Osteocyte (in vitro differentiated cells): ENCODE measurements at places on chromosomes 16 and 17.
A peak's percentile ranks its signal among the peaks of the same experiment; 100 is the strongest.

DNA sequence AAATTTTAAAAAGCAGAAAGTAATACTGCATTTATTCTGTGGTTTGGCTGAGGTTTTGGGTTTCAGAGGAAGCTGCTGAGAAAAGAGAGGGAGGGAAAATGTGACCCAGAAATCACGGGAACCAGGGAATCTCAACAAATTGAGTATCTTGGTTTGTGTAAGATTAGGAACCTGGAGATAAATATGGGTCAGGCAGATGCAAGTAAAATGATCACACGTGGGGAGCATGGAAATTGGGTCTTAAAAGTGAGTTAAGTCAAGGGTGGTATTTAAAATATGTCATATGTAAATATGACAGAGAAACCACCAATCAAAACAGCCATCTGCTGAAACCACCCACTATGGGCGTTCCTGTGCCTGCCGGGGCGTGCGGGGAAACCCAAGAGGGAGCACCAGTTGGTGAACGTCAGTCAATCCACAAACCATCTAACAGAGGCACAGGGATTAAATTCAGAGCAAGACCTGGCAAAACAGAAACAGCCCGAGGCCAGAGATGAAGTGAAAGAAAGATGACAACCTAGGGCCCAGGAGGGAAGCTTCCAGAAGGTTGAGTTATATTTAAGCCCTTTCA is 33.4 kb downstream of the CDH13 start:
- H3K27me3 ChIP-seq = no peaks in the 10 kb centered on the region
- DNase-seq = no peak
- H3K4me1 ChIP-seq = peaks cover 54% of the 10 kb centered on the region
- no peaks in the 10 kb centered on the region for H3K36me3 ChIP-seq
- peak overlapping the region; percentile 93 for H3K27ac ChIP-seq
- peak overlapping the region; percentile 63 for H3K4me3 ChIP-seq

DNA sequence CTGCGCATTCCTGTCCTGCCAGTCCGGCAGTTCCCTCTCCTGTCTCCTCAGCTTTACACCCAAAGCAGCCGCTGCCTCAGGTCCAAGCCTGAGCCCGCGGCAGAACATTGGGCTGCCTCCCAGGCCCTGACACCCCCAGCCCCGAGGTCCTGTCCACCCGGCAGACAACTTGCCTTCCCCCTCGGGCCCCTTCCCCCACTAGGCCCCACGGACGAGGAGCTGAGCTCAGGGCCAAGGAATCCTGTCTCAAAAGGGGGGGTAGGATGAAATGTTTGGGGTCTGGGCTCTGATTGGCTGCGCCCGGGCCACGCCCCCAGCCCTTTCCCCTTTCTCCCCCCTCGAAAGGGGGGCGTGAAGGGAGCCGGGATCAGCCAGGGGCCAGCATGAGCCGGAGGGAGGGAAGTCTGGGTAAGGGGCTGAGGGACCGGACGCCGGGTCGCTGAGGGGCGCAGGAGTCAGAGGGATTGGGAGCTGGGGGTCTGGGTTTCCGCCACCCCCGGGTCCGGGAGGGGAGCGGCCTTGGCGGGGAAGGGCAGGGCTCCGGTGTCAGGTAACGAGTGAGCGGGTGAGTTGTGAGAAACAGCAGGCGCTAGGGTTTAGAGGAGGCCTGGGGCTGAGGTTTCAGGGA is at the start of gene CTF1:
CTF1 (plus strand) TSS at position 354 of the 628 bp plus-strand sequence; CDS start at position 384, 30 bp downstream.
- peaks cover 42% of the 10 kb centered on the region for H3K4me1 ChIP-seq
- peaks cover 3% of the 10 kb centered on the region for H3K36me3 ChIP-seq
- H3K27me3 ChIP-seq = no peaks in the 10 kb centered on the region

- peaks cover 51% of the 10 kb centered on the region for H3K36me3 ChIP-seq
- H3K4me1 ChIP-seq = peaks cover 74% of the 10 kb centered on the region
- H3K4me3 ChIP-seq = peak overlapping the region; percentile 96
- no peaks in the 10 kb centered on the region for H3K27me3 ChIP-seq
- H3K27ac ChIP-seq = peak overlapping the region; percentile 100
Observed at GRCh38 chr17:50200457-50201275, 765 bp downstream of the COL1A1 start.

GRCh38 chr17:38848939-38849605 is 4.4 kb downstream of the RPL23 start:
- H3K4me3 ChIP-seq = no peak overlapping the region
- peaks cover 51% of the 10 kb centered on the region for H3K36me3 ChIP-seq
- peaks cover 37% of the 10 kb centered on the region for H3K4me1 ChIP-seq
- no peak for DNase-seq
- H3K27ac ChIP-seq = no peak overlapping the region

DNA sequence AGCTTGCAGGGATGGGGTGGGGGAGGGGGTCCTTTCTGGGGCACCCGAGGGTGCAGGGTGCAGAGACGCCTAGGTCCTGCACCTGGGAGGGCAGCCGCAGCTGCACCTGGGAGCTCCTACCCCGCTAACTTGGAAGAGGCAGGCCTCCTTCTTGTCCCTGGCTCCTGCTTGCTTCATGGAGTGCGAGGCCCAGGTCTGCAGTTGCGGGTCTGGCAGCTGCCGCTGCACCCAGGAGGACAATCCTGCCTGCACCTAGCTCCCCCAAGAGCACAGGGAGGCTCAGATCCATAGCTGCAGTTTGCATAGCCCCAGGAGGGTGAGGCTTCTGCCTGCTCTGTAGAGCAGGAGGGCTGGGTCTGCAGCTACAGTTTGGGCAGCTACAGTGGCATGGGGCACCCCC is 26.6 kb downstream of the GNGT2 start:
- H3K4me1 ChIP-seq = no peaks in the 10 kb centered on the region
- no peak overlapping the region for H3K4me3 ChIP-seq
- H3K27ac ChIP-seq = no peak overlapping the region
- peaks cover 17% of the 10 kb centered on the region for H3K27me3 ChIP-seq
- no peaks in the 10 kb centered on the region for H3K36me3 ChIP-seq

DNA sequence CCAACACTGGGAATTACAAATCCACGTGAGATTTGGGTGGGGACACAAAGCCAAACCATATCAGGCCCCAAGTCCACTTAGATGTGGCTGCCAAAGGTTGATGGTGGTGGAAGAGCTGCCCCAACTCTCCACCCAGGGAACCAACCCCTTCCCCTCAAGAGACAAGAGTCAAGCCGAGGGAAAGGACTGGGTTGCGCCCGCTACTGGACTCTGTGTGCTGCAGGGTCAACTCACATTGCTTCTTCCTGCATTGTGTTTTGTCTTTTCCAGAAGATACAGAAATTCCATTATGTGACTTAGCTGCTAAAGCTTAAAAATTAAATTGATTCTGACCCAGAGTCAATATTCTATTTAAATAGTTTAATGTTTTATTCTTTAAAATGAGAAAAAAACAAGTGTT is 58.5 kb downstream of the ADAMTS18 start:
- no peaks in the 10 kb centered on the region for H3K4me1 ChIP-seq
- H3K27me3 ChIP-seq = peaks cover 9% of the 10 kb centered on the region
- no peaks in the 10 kb centered on the region for H3K36me3 ChIP-seq
- H3K4me3 ChIP-seq = no peak overlapping the region
- H3K27ac ChIP-seq = no peak overlapping the region

GRCh38 chr17:50348522-50349242 is 2.8 kb downstream of the XYLT2 start:
- H3K27me3 ChIP-seq = peaks cover 4% of the 10 kb centered on the region
- no peak for DNase-seq
- no peak overlapping the region for H3K4me3 ChIP-seq

DNA sequence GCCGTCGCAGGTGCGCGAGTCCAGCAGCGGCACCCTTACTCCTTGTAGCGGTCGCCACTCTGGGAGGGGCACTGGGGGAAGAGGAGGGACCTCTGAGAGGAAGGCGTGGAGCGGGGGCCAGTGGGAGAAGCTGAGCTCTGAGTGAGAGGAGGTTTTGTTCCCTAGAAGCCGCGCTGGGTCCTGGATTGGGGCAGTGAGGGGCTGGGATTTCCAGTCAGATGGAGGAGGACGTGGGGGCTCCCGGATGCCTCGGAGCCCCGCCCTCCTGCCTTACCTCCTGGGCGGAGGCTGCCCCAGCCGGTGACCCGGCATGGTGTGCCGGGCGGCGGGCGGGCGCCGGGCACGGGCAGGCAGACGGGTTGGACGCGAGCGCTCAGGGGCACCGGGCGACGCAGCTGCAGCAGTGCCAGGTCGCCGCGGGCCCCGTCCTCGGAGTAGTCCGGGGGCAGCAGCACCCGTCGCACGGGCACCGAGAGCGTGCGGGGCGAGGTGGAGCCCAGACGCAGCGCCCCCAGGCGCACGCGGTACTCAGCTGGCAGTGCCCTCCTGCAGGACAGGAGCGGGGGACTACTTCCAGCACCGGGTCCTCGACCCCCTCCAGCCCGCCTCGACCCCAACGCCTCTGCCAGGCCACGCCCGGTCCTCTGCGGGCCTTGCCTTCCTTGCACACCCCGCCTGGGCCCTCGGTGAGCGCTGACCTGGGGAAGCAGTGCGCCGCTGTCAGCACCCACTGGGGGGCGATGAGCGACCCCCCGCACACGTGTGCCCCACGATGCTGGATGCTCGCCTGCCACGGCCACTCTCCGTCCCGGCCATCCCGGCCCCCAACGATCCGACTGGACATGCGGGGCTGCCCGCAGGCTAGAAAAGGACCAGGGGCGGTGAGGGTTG is 2.0 kb downstream of the PRSS33 start:
- no peak overlapping the region for H3K27ac ChIP-seq
- no peak overlapping the region for H3K4me3 ChIP-seq
- no peak for DNase-seq
- H3K27me3 ChIP-seq = peaks cover 11% of the 10 kb centered on the region
- no peaks in the 10 kb centered on the region for H3K36me3 ChIP-seq

DNA sequence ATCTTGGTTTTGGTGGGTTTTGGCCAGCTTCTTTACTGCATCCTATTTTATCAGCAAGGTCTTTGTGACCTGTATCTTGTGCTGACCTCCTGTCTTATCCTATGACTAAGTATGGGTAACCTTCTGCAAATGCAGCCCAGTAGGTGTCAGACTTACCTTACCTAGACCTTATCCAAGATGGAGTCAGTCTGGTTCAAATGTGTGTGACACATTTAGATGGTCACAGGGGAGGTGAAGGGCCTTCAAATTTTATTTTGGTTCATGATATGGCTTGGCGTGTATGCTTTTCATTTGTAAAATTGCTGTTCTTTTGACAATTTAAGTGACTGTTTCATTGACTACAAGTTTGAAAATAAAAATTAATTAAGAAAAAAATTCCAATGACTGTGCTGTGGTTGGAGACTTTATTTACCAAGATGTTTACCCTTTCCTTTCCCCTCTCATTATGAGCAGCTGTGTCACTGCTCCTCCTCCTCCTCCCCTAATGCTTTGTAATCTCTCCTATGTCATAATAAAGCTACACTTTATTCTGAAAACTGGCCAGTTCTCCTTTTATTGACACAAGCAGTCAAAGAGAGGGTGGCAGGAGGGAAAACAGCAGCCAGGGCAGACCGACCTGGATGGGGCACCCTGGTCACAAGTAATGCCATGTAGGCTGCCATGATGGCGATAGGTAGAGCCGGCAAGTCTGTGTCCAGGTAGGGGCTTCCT is 49.4 kb downstream of the TNFRSF13B start:
- H3K36me3 ChIP-seq = no peaks in the 10 kb centered on the region
- H3K27me3 ChIP-seq = peaks cover 12% of the 10 kb centered on the region
- no peak for DNase-seq
- no peaks in the 10 kb centered on the region for H3K4me1 ChIP-seq

GRCh38 chr16:69566240-69566980 is 644 bp downstream of the NFAT5 start:
- H3K4me3 ChIP-seq = peak overlapping the region; percentile 87
- DNase-seq = no peak
- H3K27me3 ChIP-seq = no peaks in the 10 kb centered on the region

- DNase-seq = no peak
- H3K36me3 ChIP-seq = peaks cover 2% of the 10 kb centered on the region
- H3K4me3 ChIP-seq = no peak overlapping the region
- H3K27ac ChIP-seq = no peak overlapping the region
- peaks cover 35% of the 10 kb centered on the region for H3K4me1 ChIP-seq
Observed at GRCh38 chr16:23500212-23500861, 10.0 kb downstream of the GGA2 start.

DNA sequence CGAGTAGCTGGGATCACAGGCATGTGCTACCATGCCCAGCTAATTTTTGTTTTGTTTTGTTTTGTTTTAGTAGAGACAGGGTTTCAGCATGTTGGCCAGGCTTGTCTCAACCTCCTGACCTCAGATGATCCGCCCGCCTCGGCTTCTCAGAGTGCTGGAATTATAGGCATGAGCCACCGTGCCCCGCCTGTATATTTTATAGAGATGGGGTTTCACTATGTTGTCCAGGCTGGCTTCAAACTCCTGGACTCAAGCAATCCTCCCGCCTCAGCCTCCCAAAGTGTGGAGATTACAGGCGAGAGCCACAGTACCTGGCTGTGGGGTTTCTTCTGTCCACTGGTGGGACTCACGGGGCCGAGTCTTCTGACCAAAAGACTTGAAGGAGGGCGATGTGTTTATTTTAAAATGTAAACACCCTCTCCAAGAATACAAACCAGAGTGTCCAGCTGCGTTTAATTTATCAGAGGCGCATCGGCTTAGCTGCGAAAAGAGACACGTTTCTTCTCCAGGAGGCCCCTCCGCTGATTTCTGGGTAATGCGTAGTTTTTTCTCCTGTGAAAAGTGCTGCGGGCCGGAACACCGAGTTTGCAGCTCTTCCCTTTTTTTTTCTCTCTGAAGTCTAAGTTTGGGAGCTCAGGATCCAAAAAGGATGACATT is 86.9 kb upstream of the CIBAR2 start:
- H3K4me3 ChIP-seq = no peak overlapping the region
- H3K27me3 ChIP-seq = no peaks in the 10 kb centered on the region
- peaks cover 78% of the 10 kb centered on the region for H3K4me1 ChIP-seq

DNA sequence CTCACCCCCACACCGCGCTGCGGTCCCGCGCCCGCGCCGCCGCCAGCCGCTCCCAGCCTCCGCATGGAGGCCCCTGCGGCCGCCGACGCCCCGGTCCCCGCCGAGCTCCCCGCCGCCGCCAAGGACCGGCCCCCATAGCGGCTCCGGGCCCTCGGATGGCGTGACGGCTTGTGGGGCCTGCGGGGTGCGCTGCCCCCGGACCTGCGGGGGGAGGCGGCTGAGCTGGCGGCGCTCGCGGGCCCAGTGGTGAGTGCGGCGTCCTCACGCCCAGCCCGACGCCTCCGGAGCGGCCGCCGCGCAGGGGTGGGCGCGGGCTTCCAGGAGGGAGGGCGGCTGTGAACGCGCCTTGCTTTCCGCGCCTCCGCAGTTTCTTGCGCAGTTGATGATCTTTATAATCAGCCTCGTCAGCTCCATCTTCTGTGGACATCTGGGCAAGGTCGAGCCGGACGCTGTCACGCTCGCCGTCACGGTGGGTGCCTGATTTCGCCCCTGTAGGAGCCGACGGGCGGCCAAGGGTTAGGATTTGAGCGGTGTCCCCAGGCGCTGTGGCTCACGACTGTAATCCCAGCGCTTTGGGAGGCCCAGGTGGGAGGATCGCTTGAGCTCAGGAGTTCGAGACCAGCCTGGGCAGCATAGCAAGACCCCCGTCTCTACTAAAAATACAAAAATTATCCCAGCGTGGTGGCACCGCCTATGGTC is 46.4 kb downstream of the SLC47A1 start:
- DNase-seq = no peak
- H3K27ac ChIP-seq = no peak overlapping the region
- H3K36me3 ChIP-seq = no peaks in the 10 kb centered on the region
- peaks cover 2% of the 10 kb centered on the region for H3K4me1 ChIP-seq
- H3K4me3 ChIP-seq = peak overlapping the region; percentile 76

- no peaks in the 10 kb centered on the region for H3K27me3 ChIP-seq
- H3K27ac ChIP-seq = no peak overlapping the region
- no peak overlapping the region for H3K4me3 ChIP-seq
Observed at GRCh38 chr16:27595993-27596392, 46.0 kb downstream of the KATNIP start.

GRCh38 chr16:23967775-23968174 is 132.0 kb downstream of the PRKCB start:
- H3K36me3 ChIP-seq = no peaks in the 10 kb centered on the region
- no peak overlapping the region for H3K27ac ChIP-seq
- H3K4me1 ChIP-seq = no peaks in the 10 kb centered on the region
- H3K4me3 ChIP-seq = no peak overlapping the region
